Fibroblast of villous mesenchyme (primary cell): ENCODE measurements at places on chromosomes 3 and 15. TPM values are rescaled to one million over a fixed set of nuclear protein-coding genes. Genes with fewer than 3 reads are reported as not detected.

DNA sequence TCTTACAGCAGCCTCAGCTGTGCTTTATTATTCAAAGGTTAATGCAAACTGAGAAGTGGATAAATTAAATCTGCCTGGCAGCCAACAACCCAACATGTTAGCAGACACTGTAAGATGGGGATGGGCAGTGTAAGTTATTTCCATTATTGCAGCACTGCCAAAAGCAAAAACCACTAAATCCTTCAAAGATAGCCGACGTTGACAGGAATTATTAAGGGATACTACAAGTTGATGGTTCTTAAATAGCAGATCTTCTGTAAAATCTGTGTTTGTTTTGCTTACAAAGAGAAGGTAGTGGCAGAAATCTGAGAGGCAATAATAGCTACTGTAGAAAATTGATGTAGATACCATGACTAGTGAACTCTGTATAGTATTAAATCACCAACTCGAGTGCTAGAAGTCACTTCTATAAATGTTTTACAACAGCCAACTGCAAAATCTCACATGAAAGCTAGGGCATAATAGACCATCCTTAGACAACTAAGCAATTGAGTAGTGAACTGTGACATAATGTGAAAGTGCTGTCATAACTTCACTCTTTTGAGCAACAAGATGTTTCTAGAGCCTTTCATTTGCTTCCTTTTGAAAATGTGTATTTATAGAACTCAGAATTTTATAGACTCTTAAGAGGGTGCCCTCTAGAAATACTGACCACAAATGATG, 278.6 kb downstream of the UBE2E2 start:
- peak; percentile 10 for DNase-seq

The SI gene
- not detected in 2 replicates for total RNA-seq

The DUOXA2 gene
- total RNA-seq, result not detected in 2 replicates

The OR5K4 gene
- total RNA-seq, result not detected in 2 replicates

DNA sequence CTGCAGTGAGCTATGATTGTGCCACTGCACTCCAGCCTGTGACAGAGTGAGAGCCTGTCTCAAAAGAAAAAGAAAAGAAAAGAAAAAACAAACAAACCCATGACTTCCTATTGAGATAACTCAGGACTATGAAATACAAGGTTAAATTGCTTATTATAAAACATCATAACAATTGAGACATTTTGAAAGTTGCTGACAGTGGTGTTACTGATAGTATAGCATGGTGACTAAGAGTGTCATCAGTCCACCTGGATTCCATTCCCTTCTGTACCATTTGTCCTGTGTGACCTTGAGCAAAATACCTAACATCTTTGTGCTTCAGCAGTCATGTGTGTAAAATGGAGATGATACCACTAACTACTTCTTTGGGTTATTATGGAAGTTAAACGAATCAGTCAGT, 49.1 kb downstream of the ARHGEF26 start:
- no peak for DNase-seq

DNA sequence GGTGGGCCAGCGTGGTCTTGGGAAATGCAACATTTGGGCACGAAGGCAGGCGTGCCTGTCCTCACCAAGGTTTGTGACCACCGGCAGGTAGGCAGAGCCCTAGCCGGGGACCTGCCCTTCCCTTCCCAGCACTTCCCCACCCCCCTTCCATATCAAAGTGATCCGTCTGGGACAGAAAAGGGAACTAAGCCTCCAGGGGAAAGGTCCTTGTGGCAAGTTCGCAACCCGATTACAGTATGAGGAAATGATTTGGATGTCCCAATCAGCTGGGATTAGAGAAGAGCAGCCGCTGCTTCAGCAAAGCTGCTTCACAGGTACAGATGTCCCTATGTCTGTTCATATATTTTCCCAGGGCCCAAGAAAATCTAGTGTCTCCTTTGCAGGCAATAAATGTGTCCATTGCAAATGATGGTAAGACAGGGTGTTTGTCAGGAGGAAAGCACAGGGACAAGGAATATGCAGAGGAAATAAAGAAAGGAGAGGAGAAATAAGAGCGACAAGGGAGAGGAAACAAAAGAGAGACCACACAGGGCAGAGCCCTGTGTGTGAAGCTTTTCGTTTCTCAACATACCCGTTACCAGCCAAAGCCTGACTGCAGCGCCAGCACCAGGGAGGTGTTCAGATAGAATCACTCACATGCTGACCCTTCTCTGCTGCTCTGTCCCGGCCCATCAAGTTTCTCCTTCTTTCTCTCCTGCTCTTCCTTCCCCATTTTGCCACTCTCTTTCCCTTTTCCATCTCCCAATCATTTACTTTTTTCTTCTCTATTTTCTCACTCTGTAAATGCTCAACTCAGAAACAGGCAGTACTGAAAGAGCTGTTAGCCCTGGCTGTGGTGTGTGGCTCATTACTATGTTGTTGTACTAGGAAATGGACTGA, 17.4 kb upstream of the SECISBP2L start:
- no peak for DNase-seq
